Stimulated activated CD8-positive, alpha-beta memory T cell treated with anti-CD3 and anti-CD28 coated beads, Interleukin-15, amount 100 ng/mL, for 4 hours (primary cell): ENCODE measurements at places on chromosomes 5 and 9.

GRCh38 chr9:38003946-38004808, 64.8 kb downstream of the SHB start:
- no peak for DNase-seq

DNA sequence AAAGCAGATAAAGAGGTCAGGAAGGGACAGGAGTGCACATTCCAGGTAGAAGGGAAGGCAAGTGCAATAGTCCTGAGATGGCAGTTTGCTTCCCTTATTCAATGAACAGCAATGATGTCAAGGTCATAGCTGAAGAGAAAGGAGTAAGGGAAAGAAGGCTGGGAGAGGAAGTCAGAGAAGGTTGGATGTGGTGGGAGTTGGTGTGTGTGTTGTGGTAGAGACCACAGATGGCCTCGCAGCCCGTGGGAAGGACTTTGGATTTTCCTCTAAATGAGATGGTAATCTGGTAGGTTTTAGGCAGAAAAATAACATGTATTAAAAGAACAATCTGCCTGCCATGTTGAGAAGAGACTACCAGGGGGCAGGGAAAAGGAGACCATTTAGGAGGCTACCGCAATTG, 25.1 kb upstream of the LPAR1 start:
- no peak for DNase-seq

GRCh38 chr9:114027863-114028465, 50.1 kb downstream of the AMBP start:
- DNase-seq = no peak

GRCh38 chr9:15349892-15350761, 43.1 kb upstream of the TTC39B start:
- DNase-seq = no peak

DNA sequence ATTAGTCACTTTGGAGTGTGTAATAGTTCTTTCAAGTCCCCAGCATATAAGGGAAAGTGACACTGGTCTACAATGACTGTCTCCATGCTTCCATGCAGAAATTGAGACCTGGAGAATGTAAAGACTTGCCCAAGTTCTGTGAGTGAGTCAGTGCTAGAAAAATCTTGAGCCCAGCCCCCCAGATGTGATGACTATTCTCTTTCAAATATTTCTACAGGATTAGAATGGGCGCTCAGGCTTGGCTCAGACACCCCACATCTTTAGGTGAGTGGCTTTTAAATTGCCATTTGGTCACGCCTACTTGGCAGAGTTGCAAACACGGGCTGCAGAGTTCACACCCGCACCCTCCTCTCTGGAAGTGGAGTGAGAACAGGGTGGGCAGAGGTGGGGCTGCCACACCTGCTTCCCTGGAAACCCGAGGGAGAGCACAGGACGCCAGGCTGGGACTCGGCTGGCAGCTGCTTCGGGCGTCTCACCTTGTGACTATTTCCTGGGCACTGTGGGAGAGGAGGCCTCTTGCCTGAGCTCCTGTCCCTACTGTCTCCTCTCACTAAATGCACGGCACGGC, 37.6 kb downstream of the ROPN1L start:
- DNase-seq = no peak

DNA sequence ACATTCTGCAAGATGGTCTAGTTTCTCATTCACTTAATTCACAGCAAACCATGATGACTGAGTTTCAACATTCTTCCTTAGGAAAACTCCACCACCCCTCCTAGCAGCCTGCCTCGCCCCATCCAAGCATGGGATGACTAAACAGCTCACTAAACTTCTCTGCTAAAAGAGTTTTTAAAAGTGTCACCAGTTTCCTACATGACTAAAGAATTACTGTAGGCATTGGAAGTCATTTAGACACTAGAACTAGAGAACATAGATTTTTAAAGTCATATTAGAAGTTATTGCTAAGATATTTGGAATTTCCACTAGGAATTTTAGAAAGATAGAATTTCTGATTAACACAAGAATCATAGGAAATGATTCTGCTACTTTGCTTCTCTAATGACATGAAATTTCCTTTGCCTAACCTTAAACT, 5.5 kb upstream of the ESM1 start:
- DNase-seq = no peak

GRCh38 chr9:131406563-131407436, 12.9 kb downstream of the PRRC2B start:
- no peak for DNase-seq

GRCh38 chr5:41057231-41057630, 13.9 kb downstream of the MROH2B start:
- no peak for DNase-seq

DNA sequence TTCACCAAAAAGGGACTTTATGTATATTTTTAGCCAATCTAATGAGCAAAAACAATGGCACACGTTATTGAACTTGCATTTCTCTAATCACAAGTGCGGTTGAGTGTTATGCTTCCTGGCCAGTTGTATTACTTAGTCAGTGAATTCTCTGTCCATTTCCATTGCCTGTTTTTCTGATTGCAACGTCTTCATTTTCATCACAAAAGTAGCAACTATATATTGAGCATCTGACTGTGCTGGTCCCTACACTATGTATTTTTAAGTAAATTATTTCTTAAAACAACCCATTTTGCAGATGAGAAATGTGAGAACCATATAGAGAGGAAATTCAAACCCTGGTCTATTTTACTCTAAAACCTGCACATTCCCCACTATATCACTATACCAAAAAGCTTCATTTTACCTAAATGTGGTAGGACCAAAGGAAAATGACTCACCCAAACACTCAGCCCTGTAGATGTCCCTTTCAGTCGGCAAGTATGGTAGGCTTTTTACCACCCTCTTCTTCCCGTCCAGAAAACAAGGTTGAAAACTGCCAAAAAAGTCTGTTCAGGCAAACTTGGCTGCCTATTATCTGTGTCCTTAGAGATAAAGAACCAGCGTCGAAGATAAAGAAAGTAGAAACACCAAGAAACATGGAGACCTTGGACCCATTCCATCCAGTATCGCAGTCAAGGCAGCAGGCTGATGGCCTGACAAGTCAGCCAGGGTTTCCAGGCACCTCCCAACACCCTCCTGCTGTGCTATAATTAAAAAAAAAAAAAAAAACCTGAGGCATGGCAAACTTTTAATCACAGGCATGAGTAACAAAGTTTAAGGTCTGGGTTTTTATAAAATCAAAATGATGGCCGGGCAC, 18.8 kb upstream of the FAM13B start:
- no peak for DNase-seq

DNA sequence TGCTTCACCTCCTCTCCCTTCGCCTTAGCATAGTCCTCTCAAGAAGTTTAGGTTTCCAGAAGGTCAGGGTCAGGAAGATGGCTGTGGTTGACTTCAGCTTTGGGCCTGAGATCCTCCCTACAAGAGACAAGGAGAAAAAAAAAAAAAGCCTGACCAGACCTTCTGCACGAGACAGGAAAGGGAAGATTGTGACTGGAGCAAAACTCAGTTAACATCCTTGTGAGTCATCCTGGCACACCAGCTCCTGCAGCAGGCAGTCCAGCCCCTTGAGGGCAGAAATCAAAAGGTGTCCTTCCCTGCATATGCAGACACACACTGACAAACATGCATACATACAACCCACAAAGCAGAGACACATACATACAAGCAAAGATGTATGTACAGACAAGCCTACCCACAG, 18.0 kb upstream of the ENHO start:
- DNase-seq = no peak

DNA sequence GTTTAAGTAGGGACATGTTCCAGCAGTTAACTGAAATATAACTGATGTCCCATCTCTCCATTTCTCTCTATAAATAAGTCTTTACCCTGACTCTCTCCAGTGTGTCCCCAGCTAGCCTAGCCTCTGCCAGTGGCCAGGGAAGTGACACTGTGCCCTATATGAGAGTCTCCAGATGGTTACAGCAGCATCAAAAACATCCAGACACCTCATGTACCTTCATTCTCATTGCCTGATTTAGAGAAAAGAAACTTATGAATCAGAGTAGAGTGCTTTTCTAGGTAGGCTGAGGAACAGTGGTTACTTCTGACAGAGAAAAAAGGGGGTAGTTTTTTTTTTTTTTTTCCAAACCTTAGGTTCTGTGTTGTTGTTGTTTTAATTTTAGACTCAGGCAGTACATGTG, 148.5 kb downstream of the GNAQ start:
- no peak for DNase-seq

- DNase-seq = no peak
Observed at GRCh38 chr9:123954518-123955280, 24.8 kb upstream of the DENND1A start.
